ENCODE measurements at places on chromosomes 4 and X.

GRCh38 chrX:55702671-55703070, 14.9 kb upstream of the RRAGB start:
- no peak for DNase-seq

- no peak for DNase-seq
Observed at GRCh38 chrX:63128509-63128908, 222.6 kb downstream of the SPIN4 start.

DNA sequence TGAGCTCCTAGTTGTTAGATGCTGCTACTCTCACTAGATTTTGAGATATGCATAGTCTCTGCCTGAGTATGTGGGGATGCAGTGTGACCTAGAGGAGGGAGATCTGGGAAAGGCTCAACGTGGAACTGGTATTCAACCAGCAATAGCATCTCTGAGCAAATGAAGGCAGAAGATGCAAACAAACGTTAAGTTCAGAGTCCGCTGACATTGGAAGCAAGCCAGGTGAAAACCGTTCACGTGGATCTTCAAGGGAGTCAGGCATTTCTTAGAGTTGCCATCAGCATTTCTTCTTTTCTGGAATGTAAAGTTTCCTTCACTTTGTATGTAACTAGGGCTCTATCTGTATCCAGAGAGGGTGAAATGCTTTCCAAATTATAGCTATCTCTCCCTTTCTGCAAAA, 59.9 kb downstream of the C4orf51 start:
- DNase-seq = no peak

DNA sequence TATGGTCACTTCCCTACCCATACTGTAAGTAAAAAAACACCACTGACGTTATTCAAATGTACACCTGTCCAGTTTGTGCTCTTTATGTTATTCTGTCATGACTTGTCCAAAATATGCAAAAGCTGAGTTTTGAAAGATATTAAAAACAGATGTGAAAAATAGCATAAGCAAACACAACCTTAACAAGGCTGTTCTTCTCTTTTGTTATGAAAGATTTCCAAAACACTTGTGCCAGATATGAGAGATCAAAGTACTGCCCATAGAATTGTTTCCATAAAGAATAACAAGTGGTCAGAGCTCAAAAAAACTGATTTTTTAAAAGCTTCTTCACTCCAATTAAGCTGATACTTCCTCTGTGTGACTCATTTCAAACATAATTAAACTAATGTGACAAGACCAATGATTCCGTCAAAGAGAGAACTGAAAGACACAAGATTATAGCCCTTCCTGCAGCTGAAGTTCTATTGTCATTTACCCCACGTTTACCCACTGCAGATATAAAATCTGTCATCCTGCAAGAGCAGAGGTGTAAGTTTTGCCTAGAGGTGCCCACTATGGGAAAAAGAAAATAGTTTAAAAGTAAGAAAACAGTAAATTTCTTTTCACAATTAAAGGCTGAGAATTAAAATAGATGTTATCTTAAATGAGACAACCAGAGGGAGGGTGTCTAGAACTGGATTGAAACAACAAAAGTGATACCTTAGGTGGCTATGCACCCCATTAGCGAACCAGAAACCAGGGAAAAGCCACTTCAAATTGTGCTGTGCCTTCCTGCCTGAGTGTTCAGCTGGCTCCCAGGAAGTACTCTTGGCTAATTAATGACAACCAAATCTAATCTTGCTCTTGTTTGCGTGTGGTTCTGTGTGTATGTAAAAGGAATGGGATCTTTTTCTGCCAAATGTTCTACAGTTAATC, 30.1 kb downstream of the RASSF6 start:
- DNase-seq = no peak

DNA sequence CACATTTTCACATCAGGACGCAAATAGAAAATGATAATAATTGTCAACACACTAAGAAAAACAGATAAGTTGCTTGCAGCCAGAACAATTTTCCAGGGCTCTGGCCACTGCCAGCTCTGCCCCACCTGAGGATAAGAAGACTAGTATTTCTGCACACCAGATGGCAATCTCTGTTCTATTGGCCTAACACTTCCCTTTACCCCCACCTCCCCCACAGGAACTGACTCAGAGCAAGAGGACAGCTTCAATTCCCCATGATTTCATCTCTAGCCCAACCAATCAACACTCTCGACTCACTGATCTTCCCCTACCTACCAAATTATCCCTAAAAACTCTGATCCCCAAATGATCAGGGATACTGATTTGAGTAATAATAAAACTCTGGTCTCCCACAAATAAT, 164.0 kb downstream of the SMARCA1 start:
- DNase-seq = no peak

DNA sequence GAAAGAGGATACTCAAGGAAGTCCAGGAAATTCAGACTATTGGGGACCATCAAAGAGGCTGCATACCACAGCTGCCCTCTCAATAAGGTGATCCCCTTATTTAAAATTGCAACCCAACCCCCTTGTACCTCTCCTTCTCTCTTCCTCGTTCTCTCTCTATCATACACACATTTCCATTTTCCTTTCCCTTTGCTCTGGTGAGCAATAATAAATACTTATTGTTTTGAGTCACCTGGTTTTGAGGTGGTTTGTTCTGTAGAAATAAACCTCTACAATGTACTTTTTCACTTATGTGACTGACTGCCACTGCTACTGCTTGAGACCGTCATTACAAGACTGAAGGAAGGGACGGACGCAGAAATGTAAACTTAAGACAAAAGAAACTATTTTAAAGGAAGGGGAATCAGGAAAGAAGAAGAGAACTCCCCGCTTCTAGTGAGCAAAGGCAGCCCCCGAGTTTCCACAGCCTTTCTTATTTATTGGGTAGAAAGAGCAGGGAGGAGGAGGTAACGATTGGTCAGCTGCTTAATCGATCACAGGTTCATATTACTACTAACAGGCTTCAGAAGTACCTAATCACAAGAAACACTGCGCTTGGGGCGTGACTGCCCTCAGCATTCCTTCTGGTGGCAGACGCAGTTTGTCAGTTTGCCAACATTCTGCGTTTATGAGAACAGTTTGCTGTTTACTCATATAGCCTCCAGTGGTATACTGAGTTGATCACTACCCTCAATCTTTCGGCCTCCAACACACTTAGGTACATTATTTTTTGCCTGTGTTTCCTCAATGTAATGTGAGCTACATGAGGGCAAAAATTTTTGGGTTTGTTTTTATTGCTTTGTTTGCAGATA, 16.9 kb upstream of the TMEM165 start:
- no peak for DNase-seq

Measured in AG08396 (cell line).